ENCODE measurements at places on chromosomes 6 and 20.

- DNase-seq = no peak
These were observed 6.1 kb upstream of the BAK1 start for GRCh38 chr6:33586108-33586640.

GRCh38 chr6:11851387-11851786 lies 72.8 kb upstream of the ADTRP start:
- DNase-seq = no peak

GRCh38 chr6:6320901-6321300 lies 439 bp upstream of the F13A1 start:
- no peak for DNase-seq

- DNase-seq = no peak
These were observed 327.4 kb upstream of the MAP3K7 start for GRCh38 chr6:90914312-90914711.

GRCh38 chr20:36398515-36398914 lies 92.4 kb downstream of the DLGAP4 start:
- no peak for DNase-seq

GRCh38 chr20:43438578-43439316 lies 18.9 kb upstream of the SRSF6 start:
- no peak for DNase-seq

DNA sequence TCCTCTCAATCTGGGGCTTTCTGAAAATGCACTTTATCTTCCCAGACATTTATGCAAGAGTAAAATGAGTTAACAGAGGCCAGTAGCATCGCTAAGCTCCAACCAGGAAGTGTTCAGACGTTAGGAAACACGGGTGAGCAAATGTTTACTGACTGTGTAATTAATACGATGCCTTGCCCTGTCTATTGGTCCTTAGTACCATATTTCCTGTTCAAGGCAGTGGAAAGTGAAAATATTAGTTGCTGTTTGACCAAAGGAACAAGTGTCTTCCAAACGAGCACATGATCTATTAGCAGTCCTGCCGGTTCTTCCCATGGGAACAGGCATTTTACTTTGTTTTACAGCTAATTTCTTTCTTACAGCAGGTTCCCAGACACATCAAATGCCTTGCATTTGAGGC lies 311.1 kb upstream of the JAG1 start:
- DNase-seq = no peak

DNA sequence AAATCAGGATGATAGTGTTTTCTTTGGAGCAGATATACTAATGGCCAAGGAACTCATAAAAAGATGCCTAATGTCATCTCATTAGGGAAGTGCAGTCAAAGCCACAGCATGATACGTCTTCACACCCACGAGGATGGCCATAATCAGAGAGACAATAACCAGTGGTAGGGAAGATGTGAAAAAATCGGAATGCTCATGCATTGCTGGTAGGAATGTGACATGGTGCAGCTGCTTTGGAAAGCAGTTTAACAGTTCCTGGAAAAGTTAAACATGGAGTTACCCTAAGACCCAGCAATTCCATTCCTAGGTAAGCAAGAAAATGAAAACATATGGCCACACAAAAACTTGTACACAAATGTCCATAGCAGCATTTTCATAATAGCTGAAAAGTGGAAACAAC lies 29.9 kb downstream of the BCAS1 start:
- DNase-seq = no peak

GRCh38 chr20:34433391-34433790 lies 70.3 kb downstream of the ITCH start:
- DNase-seq = no peak

DNA sequence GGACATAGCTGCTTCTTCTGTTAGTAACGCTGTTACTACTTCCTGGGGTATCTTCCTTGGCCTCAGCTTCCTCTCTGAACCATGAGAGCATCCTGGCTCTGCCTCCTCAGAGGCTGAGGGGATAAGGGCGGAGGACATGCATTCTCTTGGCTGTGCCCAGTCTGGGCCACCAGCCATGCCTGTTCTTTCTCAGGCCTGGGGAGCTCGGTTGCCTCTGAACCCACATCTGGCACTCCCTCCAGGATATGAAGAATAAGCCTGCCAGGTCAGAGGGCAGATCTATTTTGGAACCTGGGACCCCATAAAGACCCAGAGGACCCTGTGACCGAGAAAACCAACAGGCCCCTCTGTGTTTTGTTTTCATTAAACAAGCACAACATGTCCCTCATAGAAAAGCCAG lies 6.6 kb upstream of the ANGPT4 start:
- no peak for DNase-seq

DNA sequence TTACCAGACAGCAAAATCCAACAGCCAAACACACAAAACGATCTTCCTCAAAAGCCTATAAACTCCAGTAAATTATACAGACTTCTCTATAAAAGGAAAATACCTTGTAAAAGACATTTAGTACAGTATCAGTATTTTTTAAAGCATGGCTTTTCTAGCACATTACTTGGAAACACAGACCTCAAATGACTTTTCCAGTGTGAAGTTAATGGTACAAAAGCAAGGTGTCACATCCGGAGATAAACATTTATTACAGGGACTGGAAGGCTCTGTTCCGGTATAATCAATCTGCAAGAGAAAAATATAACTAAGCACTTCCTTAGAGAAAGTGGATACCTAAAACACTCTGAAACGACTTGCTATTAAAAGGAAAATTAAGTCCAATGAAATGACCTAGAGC lies 17.1 kb downstream of the TMEM30A start:
- no peak for DNase-seq

GRCh38 chr6:109513571-109514071 lies 30.6 kb upstream of the ZBTB24 start:
- DNase-seq = no peak

DNA sequence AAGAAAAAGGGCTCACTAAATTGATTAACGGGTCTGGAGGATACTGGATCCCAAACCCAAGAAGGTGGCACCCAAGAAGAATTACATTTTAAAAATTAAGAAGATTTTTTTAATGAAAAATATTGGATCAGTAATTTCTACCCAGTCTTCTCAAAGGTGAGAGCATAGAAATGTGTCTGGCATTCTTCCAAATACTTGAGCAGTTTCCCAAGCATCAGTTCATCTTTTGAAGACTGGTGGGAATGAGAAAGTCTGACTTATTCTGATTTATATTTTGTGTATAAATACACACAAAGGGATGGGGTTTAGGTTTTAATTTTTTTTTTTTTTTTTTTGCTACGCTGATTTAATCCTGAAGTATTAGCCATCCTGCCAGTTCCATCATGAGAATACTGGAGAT lies 3.3 kb downstream of the MGME1 start:
- DNase-seq = no peak

DNA sequence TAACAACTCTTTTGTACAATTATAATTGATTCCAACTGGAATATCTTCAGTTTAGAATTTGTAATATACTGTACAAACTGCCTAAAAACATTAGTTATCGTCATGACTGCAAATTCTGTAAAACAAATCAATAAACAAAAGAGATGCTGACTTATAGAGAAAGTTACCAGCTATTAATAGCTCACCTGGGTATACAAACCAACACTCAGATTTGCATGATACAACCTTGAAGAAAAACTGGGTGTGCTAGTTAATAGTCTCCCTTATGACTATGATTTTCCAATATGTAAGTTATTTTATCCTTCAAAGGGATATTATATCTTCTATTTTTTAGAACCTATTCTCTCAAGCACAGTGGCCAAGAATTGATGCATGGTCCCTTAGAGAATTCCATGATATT lies 698.5 kb downstream of the FRK start:
- no peak for DNase-seq

DNA sequence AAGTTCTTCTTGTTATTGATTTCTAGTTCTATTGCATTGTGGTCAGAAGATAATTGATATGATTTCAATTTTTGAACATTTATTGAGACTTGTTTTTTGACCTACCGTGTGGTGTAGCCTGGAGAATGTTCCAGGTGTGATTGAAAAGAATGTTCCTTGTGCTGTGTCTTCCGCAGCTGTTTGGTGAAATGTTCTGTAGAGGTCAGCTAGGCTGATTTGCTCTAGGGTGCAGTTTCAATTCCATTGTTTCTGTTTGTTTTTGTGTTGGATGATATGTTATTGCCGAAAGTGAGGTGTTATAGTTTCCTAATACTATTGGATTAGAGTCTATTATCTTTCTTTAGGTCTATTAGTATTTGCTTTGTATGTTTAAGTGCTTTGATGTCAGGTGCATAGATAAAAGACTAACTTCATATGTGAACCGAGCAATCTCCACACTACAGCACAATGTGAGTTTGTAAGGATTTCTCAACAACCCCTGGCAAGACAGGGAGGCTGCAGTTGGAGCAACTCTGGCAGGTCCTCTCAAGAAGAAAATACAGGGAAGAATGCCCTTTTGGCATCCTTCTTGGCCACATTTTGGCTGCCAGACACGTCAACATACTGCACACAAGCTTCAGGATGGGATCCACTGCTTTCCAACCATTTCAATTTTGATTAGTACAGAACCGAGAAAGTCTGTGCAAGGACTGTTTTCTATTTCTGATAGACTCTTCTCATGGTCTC lies 320.7 kb downstream of the RNF144B start:
- DNase-seq = no peak

GRCh38 chr20:10090588-10091166 lies 55.9 kb downstream of the ANKEF1 start:
- DNase-seq = peak; percentile 25

DNA sequence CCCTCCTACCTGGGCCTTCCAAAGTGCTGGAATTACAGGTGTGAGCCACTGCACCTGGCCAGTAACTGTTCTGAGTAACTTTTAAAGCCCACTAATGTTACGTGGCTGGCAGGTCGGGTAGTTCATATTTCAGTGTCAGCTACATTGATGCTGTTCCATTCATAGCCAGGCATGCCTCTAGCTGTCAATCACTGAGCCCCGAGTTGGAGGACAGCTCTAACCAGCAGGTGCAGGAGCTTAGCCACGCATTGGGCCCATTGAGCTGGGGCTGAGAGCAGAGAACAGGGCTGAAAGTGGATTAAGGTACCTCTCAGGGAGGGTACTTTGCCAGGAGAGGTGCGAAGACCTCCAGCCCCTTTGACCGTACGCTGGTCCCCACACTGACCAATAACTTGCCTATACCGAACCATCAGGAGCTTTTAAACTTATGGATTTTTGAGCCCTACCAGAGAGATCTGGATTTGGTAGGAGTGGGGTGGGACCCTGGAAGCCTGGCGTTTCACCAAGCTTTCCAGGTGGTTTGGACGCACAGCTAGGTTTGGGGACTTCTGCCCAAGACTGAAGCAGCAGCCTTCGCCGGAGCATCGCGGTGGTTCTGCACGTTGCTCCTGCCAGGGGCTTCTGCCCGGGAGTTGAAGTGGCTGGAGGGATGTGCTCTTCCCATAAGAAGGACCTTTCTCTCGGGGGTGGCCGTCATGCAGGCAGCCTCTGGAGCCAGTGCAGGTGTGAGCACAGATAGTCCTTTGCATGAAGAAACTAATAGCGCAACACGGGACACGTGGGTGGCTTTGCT lies 82.6 kb downstream of the SERAC1 start:
- DNase-seq = no peak

GRCh38 chr6:12138381-12138780 lies 126.3 kb downstream of the HIVEP1 start:
- DNase-seq = peak; percentile 37

DNA sequence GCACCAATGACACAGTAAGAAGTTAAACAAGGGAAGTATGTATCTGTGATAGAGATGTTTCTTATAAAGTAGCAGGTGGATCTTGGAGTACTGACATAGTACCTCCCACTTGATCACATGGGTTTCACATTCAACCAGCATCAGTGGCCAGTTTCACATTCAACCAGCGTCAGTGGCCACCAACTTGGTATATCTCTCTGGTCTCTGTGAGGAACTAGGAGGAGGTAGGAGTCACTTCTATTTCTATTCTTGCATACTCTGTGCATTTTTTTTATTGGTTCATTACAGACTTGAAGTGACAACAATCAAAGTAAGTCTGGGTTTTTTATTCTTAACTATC lies 200.3 kb upstream of the SIM1 start:
- DNase-seq = no peak

GRCh38 chr20:44287272-44288097 lies 23.5 kb downstream of the FITM2 start:
- no peak for DNase-seq

DNA sequence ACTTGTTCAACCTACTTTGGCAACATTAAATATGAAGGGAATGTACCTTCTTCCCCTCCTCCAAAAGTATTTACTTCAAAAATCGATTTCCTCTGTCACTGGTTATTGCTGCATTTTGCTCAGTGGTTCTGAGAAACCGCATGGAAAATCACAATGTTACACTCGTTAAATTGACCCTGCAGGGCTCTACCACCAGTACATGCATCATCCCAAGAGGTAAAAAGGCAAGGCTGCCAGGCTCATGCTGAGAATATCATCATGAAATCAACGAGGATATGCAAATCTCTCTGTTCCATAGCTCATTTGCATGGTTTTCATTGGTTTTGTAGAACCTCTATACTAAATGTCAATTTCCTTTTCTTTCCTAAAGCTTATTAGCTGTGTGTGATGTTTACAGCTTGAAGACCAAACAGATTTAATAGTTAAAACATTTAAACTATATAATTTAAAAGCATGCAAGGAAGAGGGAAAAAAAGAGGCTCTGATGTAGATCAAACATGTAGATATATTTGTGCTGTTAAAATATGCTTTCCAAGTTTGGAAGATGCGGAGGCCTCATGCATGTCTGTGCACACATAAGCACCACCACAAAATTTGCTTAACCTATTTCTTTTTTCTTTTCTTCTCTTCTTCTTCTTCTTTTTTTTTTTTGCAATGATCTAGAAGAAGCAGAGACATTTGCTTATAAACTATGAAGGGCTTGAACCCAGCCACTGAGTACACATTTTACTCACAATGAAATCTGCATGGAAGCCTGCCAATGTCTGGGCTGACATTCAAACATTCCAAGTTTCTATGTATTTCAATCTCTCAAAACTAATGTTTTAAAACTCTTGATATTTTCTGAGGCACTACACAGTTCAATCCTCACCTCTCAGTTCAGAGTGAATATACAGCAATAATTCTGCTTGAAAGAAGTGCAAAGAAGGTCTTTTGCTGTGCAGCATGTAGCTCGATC lies 194.0 kb downstream of the GMPR start:
- no peak for DNase-seq

GRCh38 chr6:167501831-167502385 lies 177.0 kb downstream of the TTLL2 start:
- no peak for DNase-seq

DNA sequence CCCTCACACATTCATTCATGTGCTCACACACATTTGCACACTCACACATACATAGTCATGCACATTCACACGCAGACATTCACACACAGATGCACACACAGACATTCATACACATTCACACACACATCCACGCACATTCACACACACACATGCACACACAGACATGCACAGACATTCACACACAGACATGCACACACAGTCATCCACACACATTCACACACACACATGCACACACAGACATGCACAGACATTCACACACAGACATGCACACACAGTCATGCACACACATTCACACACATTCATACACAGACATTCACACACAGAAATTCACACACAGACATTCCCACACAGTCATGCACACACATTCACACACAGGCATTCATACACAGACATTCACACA lies 147.3 kb downstream of the PACRG start:
- DNase-seq = no peak

- no peak for DNase-seq
These were observed 259.9 kb downstream of the BMP7 start for GRCh38 chr20:57006411-57007170.

GRCh38 chr20:32152421-32153155 lies 43.1 kb downstream of the TM9SF4 start:
- DNase-seq = no peak

GRCh38 chr6:168725802-168726201 lies 284.8 kb downstream of the SMOC2 start:
- no peak for DNase-seq

Data from CD4-positive, alpha-beta T cell treated with Interleukin-15 for 4 hours (primary cell).